Hippocampal formation (tissue), 2 donors: ENCODE measurements at places on chromosomes 7 and 10.
A peak's percentile ranks its signal among the peaks of the same experiment; 100 is the strongest.

- no peak for DNase-seq
These were observed 16.4 kb upstream of the PARP12 start for GRCh38 chr7:140079121-140079536.

DNA sequence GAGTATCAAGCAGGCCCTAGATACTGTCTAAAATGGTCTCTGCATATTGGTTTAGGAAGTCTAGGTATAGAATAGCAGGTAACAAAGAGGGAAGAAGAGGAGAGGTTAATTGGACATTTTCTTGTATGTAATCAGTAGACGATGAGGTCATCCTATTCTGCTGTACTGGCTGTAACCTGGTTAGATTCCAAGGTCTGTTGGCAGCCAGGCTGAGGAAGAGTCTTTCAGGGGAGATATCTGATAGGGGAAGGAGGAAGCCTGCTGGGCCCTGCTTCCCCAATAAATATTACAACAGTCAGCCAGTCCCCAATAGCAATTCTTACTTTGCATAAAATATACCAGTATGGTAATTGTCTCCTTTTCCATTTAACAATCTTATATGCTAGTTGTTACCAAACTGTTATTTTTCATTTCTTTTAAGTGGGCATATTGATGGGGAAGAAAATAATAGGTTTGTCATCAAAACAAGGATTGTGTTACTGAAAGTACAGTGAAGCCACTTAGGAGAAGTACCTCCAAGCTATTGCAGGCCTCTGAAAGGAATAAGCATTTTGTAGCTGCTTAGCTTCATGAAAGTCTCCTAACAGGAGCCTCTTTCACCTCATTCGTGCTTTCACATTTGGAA is 186.4 kb downstream of the LRRC4 start:
- no peak for DNase-seq

DNA sequence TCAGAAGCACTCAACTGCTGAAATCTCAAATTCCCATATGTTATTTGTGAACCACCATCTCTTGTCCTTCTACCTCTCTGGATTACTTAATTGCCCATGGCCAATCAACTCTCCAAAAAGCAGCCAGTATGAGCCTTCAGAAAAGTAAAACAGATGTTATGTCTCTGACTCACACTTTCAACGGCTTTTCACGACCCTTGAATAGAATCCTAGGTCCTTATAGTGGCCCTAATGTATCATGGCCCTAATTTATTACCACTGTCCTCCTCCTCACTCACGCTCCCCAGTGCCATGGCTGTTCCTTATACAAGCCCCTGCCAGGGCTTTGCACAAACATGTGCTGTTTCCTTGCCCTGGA is 20.0 kb downstream of the ZNF438 start:
- no peak for DNase-seq

DNA sequence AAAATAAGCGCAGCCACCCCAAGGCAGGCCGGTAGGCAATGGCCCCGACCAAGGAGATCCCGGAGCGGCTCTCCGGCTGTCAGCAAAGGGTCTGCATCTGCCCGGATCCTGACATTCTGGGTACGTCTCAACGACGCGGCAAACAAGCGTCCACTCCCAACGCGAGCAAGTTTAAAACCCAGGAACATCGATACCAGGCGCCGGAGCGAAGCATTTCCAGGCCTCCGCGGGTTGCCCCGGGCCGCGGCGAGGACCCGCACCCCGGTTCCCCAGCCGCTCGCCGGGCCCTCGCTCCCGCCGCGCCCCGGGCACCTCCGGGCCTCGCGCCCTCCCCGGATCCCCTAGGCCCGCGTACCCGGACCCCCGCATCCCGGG is 453 bp downstream of the URGCP start:
- peak; percentile 34 for DNase-seq

DNA sequence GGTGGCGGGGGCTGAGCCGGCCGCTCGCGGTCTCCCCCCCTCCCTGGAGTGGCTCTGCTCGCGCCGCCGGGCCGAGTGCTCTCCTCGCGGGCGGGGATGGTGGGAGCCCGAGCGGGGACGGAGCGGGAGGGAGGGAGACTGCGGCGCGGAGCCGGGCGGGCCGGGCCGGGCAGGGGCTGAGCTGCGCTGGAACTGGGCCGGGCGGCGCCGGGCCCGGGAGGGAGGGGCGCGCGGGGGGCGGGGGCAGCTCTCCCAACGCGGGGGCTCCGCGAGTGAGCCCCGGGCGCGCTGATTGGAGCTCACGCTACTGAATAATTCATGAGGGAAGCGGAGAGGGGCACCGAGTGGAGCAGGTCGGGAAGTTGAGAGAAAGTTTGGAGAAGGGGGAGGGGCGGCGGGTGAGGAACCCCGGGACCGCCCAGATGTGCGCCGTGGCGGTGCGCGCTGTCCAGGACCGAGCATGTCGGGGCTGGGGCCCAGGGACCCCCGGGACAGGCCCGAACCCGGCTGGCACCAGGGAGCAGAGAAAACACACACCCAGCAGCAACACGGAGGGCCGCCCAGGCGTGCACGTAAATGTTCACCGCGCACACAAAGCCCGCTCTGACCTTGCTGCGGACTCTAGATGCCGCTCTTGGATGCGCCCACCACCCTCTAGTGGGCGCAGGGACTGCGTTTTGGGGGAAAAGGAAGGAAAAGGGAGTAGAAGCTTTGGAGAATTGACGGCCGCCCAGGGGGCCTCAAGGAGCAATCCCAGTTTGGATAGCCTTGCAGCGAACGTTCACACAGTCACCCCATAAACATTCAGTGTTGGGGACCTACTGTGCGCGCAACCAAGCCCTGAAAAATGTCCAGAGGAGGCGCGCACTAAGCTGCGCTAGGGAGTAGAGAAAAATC is at the start of gene EPHB4:
Gene EPHB4, minus strand, starts transcription at position 194 of the 897 bp plus-strand sequence. CDS start 493 bp downstream, outside the sequence.
- no peak for DNase-seq

DNA sequence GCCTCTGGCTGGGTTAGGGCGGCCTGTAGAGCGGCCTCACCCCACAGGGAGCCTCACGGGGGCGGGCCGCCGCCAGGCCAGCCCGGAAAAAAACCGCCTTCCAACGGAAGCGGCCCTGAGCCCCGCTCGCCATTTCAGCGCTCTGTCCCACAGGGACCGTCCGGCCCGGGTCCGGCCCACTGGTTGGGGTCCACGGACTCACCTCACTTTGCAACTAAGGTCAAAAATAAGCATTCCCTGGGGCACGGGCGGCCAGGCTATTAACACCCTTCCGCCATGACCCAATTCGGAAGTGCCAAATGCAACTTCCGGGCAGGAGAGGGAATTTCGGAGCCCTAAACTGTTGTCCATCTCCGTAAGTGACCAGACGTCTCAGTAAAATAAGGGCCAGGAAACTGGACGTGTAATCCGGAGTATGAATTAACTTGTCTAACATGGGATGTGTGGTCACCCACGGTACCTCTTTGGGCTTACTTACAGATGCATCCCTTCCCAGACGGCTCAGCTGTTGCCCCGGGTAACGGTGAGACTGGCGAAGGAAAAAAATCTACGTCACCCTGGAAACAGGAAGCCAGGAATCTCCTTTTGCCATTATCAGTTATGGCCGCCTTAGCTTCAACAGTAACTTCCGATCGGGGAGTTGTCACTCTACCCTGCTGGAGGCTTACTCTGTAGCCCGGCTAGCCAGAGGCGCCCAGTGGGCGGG is at the start of gene BBIP1:
Gene BBIP1, minus strand, starts transcription at position 538 of the 706 bp plus-strand sequence. CDS start 1,023 bp downstream, outside the sequence.
- DNase-seq = peak; percentile 84

DNA sequence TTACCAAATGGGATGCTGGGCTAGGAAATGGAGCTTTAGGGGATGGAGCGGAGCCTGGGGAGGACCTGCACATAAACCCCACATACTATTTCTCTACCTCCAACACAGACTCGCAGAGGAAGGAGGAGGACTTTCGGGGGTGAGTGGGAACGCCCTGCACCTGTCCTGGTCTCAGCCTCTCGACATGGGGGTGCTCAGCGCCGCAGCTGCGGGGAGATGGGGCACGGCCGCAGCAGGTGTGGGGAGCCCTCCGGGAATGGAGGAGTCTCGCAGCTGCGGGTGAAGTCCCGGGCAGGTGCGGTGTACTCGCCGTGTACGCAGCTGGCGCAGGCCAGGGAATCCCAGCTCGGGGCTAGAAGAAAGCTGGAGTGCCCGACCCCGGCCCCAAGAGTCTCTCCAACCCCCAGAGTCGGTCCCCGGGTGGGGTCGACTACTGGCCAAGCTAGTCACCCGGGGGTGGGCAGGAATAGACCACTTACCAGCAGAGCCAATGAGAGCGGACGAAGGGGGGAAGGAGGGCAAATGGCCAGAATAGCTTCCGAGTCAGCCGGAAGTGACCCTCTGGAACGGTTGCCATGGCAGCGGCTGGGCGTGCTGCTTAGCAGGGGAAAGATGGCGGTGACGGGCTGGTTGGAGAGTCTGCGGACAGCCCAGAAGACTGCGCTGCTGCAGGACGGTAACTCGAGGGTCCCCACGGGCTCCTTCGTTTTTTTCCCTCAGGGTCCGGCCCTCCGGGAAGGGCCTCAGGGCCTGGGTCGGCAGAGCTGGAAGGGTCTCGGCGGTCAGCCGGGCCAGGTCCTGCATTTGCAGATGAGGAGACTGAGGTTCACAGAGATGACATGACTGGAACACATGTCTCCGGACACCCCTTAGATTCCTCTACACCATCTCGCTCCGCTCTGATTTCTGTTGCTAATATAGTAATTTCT is at the start of the genes DPCD and POLL:
Gene DPCD, plus strand, starts transcription at position 597 of the 929 bp plus-strand sequence. Its CDS starts 16 bp downstream, at position 613.
Gene POLL, minus strand, starts transcription at position 533 of the 929 bp plus-strand sequence. CDS start 897 bp downstream, outside the sequence.
- peak; percentile 91 for DNase-seq

GRCh38 chr7:102093599-102094315 is 192.9 kb upstream of the SH2B2 start:
- no peak for DNase-seq

- DNase-seq = no peak
These were observed 8.0 kb downstream of the CDH23 start for GRCh38 chr10:71404503-71405295.

DNA sequence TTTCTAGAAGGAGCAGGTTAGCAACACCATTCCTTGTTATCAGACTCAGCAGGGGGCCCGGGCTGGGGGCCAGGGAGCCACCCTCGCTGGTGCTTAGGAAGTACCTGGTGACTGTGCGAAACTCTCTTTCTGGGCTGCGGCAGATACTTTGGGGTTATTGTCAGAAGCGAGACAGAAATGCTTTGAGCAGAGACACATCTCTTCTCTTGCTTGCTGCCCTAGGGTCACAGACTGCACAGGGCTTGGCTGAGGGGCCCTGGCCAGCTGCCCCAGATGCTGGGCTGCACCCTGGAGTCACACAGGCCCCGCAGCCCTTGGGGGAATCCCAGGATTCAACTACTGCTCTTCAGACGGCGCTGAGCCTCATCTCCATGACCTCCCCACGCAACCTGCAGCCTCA is 91.9 kb downstream of the WDFY4 start:
- DNase-seq = no peak

- no peak for DNase-seq
These were observed 72.5 kb downstream of the PRLHR start for GRCh38 chr10:118522791-118523498.

- DNase-seq = no peak
These were observed 44.2 kb upstream of the KCNIP2 start for GRCh38 chr10:101887775-101888174.

GRCh38 chr10:113142601-113143362 is 192.7 kb downstream of the TCF7L2 start:
- DNase-seq = no peak

DNA sequence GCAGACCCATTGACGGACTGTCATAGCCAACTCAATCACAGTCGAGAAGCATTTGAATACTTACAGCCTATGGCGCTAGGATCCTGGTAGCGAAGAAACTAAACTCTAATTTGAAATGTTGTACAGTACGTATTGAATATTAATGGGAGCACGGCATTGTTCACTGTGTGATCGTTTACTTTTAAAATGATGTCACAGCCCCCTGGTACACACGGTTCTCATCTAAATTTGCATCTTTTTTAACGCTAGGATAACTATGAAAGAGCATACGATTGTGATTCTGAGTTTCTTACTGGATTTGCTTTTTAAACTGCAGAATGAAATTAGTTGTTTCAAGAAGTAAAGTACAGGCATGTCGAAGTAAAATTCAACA is 895 bp upstream of the NAPEPLD start:
- DNase-seq = no peak

DNA sequence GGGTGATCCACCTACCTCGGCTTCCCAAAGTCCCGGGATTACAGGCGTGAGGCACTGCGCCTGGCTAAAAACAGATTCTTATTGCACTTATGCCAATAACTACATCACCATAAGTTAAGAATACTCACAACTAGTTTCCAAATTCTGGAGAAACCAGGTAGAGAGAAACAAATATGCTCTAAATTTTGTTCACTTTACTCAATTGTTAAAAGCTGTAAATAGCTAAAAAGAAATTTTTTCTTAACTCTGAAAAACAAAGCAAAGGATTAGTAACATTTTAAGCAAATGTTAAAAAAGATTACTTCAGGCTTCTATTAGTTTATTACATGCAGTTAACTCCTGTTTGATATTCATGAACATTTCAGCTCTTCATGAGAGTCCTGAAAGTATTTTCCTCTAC is 28.3 kb upstream of the ZMIZ2 start:
- DNase-seq = no peak

DNA sequence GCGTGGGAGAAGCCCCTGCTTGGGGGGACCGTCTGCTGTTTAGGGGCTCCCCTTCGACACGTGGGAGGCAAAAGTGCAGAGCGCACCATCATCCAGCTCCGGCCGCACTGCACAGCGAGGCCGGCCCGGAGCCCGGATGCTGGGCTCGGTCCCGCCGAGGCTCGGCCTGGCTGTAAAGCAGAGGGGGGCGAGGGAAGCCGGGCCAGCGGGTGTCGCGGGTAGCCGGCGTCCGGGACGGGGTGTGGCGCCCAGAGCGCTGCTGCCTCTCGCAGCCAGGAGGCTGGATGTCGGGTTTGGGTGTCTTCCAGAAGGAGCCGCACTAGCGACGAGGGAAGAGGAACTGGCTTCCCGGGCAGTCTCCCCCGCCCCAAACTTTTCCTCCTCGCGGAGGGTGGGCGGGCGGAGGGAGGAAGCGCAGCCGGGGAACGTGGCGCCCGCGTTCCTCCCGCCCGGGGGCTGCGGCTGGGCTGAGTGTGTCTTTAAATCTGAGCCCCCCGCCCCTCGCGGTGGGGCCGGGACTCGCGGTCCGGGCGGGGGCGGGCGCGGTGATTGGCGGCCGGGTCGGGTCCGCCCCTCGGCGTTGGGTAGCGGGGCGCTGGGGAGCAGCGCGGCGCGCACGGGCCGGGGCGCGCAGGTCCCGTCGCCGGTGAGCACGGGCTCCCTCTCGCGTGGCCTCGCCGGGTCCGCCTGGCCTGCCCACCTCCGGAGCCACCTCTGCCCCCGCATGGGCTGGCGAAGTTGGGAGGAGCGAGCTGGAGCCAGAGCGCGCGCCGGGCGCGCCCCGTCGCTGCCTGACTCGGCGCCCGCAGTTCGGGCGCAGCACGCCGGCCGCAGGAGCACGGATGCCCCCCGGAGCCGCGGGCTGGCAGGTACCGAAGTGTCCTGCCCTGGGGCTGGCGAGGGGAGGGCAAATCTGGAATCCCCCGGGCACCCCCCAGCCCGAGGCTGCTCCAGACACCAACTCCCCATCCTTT is at the start of gene PALD1:
Gene PALD1, plus strand, starts transcription at position 577 of the 974 bp plus-strand sequence. CDS start 47,185 bp downstream, outside the sequence.
- peak; percentile 56 for DNase-seq

- DNase-seq = peak; percentile 71
These were observed 26.5 kb downstream of the DNAJB12 start for GRCh38 chr10:72328045-72328828.

GRCh38 chr7:80722616-80723195 is 84.3 kb downstream of the CD36 start:
- no peak for DNase-seq
